ENCODE measurements at places on chromosomes 1 and 21. TPM values are rescaled to one million over a fixed set of nuclear protein-coding genes. Genes with fewer than 3 reads are reported as not detected.

NBPF10 gene
- 2.4 TPM for total RNA-seq

MAST2 gene
- 5.7 TPM for total RNA-seq

BRDT gene
- total RNA-seq, result not detected

UBL4B gene
- total RNA-seq, result not detected

C1orf141 gene
- not detected for total RNA-seq

PGLYRP4 gene
- total RNA-seq, result not detected

FCMR gene
- 171 TPM for total RNA-seq

DNASE2B gene
- not detected for total RNA-seq

Data from CD4-positive, alpha-beta T cell (primary cell).